ENCODE measurements at places on chromosomes 6 and 20. TPM values are rescaled to one million over a fixed set of nuclear protein-coding genes. Genes with fewer than 3 reads are reported as not detected.

Gene CUTA
- total RNA-seq, result 162 TPM

DNA sequence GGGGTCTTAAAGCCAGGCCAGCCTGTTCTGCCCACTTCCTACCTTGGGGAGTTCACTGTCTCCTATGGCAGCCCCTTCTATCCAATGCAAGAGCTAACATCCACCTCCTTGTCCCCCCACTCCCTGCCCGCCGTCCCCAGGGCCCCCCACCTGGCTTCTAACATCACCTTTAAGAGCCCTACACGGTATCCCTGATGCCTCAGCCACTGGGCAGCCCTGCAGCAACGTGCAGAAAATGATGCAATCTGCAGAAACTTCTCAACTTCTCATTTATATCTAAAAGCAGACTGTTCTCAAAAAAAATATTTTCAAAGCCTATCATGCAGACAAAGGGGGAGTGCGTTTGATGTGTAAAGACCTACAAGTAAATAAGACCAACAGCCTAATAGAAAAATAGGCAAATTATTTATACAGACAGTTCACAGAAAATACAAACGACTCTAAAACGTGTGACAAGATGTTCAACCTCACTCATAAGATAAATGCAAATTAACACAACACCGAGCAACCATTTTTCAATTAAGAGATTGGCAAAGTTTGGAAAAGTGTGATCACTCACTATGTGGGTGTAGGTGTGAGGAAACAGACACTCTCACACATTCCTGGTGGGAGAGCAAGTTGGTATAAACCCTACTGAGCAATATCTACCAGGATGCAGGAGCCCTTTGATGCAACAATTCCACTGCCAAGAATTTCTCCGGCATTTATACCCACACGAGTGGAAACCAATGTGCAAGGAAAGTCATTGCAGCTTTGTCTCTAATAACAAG is 15.1 kb upstream of the HCK start:
- DNase-seq, result peak; percentile 20

Gene HLA-C
- total RNA-seq, result 776 TPM

GRCh38 chr20:58590679-58591473 is 60.2 kb upstream of the STX16 start:
- no peak for DNase-seq

DNA sequence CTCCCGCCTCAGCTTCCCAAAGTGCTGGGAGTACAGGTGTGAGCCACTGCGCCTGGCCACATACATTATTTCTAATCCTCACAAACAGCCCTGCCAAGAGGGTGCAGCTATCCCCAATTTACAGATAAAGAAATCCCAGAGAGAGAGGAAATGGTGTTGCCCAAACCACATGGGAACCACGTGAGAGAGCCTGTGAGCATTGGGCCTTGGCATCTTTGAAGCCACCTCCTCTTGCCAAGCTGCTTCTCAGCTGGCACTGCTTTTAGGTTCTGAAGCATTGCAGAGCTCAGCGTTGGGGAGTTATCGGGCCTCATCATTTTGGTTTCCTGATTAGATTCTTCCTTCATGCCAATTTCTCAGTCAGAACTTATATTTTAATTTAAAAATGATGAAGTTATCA is 80.3 kb downstream of the CTNNBL1 start:
- no peak for DNase-seq

- DNase-seq, result peak; percentile 56
Observed at GRCh38 chr6:44036196-44036595, 91.1 kb downstream of the MRPL14 start.

GRCh38 chr6:54204921-54205591 is 93.8 kb downstream of the MLIP start:
- DNase-seq, result no peak

- DNase-seq, result no peak
Observed at GRCh38 chr6:99270826-99271225, 78.6 kb downstream of the FAXC start.

DNA sequence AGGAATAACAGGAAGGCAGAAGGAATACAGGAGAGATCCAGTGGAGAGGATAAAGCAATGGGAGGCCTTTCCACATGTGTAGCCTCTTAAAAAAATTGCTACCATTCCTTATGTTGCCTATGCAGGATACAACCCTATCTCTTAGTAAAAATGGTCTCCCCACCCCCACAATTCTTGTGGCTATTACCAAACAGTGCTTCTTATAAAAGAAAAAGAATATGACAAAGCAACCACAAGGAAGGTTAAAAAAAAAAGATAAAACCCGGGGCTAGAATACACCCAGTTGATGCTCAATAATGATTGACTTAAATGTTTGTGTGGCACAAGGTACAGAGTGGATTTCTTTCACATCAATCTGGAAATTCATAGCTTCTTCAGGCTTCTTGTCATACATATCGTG is 250.9 kb downstream of the HIVEP2 start:
- DNase-seq, result no peak

GRCh38 chr6:167787896-167788562 is 38.7 kb upstream of the AFDN start:
- DNase-seq, result peak; percentile 50

Gene RIPOR3
- 12.7 TPM for total RNA-seq

- DNase-seq, result no peak
Observed at GRCh38 chr6:42251911-42252637, 34.4 kb upstream of the MRPS10 start.

GRCh38 chr6:148186916-148187315 is 155.7 kb upstream of the SASH1 start:
- DNase-seq, result no peak

DNA sequence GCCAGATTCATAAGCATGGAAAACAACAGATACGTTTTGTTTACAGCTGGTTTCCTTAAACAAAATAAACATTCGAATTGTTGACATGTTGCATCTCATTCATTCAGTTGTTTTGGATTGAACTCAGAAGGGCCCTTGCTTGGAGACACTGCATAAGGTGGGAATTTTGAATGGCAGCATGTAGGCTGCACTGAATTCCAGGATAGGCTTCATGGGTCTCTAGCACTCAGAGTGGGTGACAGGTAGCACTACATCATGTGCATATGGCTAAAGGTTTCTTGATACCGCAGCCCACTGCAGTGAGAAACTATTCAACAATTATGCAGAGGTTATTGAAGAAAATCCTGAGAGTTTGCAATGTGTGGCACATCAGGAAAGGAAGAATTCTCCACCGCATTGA is 1.6 kb downstream of the BEND6 start:
- no peak for DNase-seq

Gene CD24
- 60.9 TPM for total RNA-seq

DNA sequence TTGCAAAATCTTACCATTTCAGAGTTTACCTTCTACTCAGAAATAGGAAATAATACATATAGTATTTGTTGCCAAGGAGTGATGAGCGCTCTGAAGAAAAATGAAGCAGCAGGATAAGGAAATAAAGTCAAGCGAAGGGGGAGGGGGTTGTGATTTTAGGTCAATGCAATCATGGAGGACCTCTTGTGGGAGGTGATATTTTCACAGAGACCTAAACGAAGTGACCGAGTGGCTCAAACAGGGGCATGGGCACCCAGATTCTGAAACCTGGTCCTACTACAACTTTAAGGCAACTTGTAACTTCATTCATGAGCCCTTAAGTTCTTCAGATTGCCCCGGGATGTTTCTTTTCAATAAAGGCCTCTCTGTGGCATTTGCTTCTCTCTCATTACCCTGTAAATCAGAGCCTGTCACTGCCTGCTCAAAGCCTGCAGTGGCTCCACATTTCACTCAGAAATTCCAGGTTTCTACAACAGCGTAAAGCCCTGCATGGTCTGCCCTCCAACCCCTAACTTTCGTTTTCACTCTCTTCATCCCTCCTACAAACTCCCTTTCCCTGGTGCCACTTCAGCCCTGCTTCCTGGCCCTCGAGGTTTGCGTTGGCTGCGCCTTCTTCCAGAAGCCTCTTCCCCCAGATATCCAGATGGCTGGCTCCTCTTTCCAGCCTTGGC is 162.7 kb downstream of the TBC1D7 start:
- no peak for DNase-seq

Gene C2
- total RNA-seq, result 4.9 TPM

- DNase-seq, result no peak
Observed at GRCh38 chr6:142902636-142903053, 42.3 kb downstream of the HIVEP2 start.

Gene SLC12A5
- total RNA-seq, result not detected

DNA sequence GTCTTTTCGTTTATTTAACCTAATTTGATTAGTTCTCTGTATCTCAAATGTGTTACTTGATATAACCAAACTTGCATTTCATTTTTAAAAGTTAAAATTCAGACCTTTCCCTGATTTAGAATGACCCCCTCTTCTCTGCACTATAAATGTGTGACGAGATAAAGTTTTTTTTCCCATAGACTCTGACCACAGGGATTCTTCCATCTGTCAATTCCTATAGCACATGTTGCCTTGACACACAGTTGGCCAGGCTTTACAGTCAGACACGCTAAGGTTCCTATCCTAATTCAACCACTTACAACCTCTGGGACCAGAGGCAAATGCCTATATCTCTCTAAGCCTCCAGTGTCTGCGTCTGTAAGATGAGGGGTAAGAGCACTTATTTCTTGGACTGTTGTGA is 40.6 kb downstream of the KCNS1 start:
- no peak for DNase-seq

Gene DNMT3B
- total RNA-seq, result 3.4 TPM

GRCh38 chr6:169070506-169071176 is 183.0 kb downstream of the THBS2 start:
- DNase-seq, result peak; percentile 95

GRCh38 chr6:138795809-138796603 is at the start of gene ECT2L:
Gene ECT2L, plus strand, starts transcription at chr6:138796087. Its CDS starts 17,188 bp downstream, at chr6:138813275.
- DNase-seq, result peak; percentile 74

DNA sequence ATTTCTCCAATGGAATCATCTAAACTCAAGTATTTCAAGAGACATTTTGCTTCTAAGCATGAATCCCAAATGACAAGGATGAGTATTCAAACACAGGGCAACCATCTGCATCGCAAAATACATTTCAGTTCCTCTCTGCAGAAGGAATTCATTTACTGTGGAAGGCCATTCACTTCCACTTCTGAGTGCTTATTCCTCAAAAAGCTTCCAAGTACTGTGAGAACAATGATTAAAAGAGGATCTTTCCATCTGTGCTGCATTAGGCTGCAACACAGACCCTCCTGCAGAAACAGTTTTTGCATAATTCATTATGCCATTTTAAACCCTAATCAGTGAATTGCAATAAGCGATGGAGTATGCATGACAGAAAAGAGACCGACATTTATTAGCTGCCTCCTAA is 52.5 kb downstream of the ARHGAP18 start:
- no peak for DNase-seq

DNA sequence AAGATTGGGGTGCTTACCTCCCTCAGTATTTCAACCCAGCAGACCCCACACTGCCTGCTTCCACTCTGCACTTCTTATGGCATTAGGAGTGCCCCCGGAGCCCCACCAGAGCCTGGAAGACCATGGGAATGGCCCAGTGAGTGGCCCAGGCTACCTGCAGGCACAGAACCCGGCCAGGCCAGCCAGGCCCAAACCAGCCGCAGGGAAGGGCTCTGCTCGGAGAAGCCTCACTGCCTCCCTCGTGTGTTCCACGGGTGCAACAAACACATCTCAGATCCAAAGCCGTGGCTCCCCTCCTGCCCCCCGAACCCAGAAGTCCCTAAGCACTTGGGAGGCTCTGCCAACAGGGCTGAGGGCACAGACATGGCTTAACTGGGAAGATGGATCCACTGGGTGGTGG is 283.9 kb downstream of the CDH4 start:
- no peak for DNase-seq

DNA sequence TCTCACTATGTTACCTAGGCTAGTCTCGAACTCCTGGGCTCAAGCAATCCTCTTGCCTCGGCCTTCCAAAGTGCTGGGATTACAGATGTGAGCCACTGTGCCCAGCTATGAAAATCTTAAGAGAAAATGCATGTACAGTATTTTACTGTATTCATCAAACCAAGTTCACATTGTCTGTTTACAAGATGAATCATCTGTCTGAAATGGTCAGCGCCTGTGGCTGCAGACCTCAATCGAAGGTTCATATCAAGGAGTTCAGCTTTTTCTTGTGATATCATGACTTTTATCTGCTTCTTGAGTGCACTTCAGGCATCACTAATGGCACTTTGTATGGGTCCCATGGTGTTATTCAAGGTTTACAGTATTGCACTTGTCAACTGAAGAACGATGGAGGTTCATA is 155.1 kb downstream of the SLC16A10 start:
- DNase-seq, result no peak

All from lower leg skin (tissue), 4 donors.